RPMI7951 (cell line): ENCODE measurements at places on chromosomes 7 and 10.

DNA sequence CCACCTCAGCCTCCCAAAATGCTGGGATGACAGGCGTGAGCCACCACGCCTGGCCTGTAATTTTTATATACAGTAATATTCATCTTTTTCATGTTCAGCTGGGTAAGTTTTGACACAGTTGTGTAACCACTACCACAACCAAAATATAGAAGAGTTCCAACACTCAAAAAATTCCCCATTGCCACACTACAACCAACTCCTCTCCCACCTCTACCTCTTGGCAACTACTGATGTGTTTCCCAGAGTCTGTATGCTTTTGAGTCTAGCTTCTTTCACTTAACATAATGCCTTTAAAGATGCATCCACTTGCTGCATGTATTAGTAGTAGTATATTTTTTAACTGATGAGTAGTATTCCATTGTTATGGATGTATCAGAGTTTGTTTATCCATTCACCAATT is 90.7 kb downstream of the SRPK2 start:
- DNase-seq: no peak

GRCh38 chr7:17622451-17622850 is 317.8 kb downstream of the SNX13 start:
- DNase-seq: no peak

DNA sequence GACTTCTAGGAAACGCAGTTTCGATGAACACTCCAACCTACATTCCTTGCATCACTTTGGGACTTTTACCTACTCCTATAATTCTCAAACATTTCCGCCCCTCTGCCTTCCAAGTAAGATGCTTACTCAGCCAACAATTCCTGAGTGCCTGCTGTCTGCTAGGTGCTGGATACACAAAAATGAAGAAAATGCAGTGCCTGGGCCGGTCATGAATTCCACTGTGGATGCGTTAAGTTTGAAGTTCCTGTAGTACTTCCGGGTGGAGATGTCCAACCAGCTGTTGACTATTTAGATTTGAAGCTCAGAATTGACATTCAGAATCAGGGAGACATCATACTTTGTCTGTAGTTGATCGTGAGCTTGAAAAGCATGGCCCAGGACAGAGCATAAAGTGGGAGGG is 89.2 kb downstream of the LYZL1 start:
- no peak for DNase-seq

DNA sequence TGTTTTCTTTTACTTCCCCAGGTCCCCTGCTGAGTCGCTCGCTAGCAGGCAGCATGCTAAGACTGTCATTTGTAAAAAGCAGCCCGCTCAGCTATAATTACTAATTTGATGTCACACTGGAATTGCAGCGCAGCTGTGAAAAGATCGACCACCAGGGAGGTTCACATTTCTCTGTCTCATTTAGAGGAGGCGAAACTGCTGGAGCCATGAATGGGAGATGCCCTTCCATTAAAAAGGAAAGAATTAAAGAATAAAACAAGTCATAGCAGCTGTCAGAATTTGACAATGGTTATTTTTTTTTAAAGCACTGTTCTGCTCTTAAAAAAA is 153.5 kb downstream of the PIP4K2A start:
- no peak for DNase-seq

DNA sequence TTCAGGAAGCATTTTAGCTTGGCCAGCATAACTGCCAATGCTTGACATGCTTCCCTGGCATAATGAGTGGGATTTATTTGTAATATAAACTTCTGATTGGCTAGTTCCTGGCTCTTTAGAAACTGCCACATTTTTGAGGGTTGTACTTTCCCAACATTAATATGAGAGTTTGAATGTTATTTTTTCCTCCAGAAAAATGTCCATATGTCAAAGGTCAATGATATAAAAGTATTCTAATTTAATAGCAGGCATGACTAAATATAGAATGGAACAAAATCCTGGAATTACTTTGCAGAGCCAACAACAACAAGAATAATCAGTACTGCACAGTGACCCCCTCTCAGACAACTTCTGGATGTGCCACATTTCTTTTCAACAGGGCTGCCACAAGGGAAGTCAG is 352.6 kb downstream of the PRPF18 start:
- DNase-seq: no peak

- no peak for DNase-seq
These were observed 7.7 kb downstream of the KAZALD1 start for GRCh38 chr10:101069441-101069840.

- no peak for DNase-seq
These were observed 176.2 kb downstream of the WDR11 start for GRCh38 chr10:121027371-121027770.

- peak; percentile 87 for DNase-seq
These were observed 91.1 kb downstream of the CXCL12 start for GRCh38 chr10:44293842-44294241.

GRCh38 chr7:155856656-155857055 is 44.4 kb upstream of the SHH start:
- DNase-seq: no peak

DNA sequence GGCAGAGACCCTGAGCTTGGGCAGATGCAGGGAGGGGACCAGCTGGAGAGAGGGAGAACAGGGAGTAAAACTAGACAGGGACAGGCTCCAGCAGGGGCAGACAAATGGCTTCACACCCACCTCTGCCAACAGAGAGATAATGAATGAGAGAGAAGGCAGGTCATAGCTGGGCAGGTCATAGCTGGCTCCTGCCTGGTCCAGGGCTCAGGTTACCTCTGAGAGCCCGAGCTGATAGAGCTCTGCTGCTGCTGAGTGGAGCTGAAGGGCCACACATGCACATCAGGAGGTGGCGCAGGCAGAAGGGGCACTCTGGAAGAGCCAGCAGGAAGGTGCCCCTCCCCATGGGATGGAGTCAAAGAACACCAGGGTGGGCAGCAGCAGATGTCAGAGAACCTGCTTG is 154.2 kb downstream of the GFRA1 start:
- DNase-seq: no peak

DNA sequence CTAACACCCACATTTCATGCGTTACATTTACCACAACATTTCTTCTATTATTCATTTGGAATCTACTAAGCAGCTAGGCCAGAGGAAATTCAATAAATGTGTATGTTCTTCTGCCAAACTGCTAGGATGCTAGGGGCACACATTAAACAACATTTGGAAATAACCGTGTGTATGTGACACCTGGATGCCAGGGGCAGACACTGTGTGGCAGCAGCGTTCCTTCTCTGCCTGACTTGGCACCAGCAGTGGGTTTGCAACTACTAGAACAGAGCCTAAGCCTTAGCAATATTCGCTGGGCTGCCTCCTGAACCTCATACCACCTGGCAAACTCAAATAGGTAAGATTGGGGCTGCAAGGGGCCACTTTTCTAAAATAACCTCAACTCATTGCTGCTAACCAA is 182.1 kb downstream of the CHCHD3 start:
- no peak for DNase-seq

DNA sequence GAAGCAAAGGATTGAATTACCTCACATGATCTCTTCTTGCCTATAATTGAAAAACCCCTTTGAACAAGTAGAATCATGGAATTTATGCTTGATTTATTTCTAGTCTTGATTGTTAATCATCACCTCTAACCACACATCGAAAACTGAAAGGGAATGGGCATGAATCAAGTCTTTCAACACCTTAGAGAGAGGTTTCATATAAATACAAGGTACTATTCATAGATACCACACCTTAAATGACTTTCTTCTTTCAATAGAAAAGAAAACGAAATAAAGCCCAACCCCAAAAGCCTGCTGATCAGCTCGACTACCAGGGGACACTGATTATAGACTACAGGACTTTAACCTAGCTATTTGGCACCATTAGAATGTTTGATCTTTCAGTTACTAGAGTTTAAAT is 128.6 kb upstream of the PTPRZ1 start:
- no peak for DNase-seq

GRCh38 chr10:110775020-110775375 is 96.7 kb upstream of the PDCD4 start:
- DNase-seq: no peak

- no peak for DNase-seq
These were observed 1.2 kb downstream of the HMX2 start for GRCh38 chr10:123149162-123149567.

DNA sequence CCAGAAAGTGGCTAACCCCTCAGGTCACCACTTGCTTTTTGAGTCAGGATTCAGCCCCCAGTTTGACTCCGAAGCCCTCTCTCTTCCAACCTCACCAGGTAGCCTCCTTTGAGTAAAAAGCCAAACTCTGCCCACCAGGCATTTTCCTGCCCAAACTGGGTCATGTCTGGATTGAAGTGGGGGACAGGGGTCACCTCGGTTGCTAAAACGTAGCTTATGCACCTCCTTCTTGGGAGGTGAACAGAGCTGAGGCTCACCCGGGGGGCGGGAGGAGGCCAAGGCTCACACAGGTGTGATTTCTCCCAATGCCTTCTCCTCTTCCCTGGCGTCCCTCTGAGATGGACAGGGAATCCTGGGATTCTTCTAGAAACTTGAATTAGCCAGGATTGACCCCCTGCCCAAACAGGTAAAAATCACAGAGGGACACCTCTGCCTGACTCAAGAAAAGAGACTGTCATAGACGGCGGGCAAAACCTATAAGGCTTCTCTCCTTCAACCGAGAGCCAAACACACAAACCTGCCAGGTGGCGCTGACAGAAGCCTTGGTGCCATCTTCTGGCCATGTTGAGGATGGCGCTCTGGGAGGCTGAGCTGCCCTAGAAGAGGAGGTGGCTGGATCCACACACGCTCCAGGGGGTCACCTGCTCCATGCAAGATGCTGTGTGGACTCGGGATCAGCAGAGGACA is 51.6 kb downstream of the PRLHR start:
- DNase-seq: peak; percentile 34

DNA sequence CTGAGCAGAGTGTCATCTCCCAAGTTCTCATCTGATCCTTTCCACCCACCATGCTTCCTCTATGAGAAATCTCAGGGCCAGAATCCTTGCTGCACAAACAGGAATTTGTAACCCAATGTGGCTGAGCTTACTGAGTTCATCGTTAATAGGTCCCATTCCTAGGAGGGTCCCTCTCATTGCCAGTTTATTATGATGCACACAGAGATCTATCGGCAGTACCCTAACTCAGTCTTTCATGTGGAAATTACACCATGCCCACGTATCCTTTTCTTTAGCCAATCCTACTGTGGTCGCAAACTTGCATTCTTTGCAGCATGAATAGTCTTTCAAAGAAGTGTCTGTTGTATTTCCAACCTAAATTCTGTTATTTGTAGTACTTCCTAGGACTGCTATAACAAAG is 12.1 kb downstream of the TMEM236 start:
- DNase-seq: no peak

GRCh38 chr10:77404810-77405209 is 232.8 kb downstream of the KCNMA1 start:
- no peak for DNase-seq

GRCh38 chr10:103504181-103504783 is 10.8 kb downstream of the NEURL1 start:
- DNase-seq: peak; percentile 92

DNA sequence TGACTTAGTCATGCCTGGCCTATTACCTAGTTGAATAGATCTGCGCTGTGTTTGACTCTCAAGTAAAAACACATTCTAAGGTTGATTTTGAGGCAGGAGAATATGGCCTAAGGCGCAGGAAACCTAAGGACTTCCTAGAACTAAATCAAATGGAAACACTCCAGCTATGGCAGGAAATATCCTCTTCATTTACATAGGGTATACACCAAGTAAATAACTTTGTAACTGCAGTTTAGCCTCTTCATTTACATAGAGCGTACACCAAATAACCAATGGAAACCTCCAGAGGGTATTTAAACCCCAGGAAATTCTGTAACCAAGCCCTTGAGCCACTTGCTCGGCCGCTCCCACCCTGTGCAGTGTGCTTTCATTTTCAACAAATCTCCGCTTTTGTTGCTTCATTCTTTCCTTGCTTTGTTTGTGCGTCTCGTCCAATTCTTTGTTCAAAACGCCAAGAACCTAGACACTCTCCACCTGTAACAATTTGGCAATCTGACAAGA is 35.6 kb upstream of the XRCC2 start:
- DNase-seq: no peak

DNA sequence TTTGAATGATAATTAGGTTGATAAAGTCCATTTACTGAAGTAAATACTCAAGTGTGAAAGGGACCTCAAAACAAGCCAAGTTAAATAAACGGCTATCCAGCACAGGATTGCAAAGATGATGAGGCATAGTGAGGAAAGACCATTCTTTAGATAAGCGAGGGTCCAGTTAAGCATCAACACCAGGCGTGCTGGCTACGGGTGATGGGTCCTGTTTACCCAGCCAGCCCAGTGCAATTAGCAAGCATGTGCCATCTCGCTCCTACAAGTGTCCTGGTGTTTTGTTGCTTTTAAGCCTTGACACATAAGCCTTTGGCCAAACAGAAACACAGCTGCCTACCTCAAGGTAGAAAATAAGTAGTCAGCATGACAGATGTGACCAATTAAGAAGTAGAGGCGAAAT is 7.1 kb downstream of the NEBL start:
- no peak for DNase-seq

DNA sequence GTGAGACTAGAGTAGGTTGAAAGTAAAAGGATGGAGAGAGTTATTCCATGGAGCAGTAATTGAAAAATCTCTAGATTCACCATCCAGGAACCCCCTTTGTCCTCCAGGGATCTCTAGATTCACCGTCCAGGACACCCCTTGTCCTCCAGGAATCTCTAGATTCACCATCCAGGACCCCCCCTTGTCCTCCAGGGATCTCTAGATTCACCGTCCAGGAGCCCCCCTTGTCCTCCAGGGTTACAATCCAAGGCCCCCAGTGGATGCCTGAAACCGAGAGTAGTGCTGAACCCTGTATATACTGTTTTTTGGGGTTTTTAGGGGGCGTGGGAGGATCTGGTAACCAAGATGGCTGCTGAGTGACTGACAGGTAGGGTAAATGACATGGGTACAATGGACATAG is 38.3 kb upstream of the PPP2R2D start:
- no peak for DNase-seq

DNA sequence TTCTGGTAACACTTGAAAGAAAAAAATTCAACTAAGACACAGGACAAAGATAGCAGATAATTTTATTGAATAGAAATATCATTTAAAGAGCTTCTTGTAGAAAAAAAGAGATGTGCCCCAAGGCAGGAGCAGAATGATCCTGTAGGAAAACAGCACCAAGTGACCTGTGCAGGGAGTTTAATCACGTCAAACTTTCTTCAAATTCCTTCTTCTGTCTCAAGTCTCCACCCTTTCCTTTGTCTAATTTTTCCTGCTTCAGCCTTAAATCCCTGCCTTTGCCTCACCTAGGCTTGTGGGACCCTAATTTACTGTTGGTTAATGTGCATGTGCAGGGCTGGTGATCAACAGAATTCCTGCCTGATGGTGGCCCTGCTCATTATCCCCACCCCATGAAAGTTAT is 481.4 kb downstream of the IPMK start:
- DNase-seq: no peak

DNA sequence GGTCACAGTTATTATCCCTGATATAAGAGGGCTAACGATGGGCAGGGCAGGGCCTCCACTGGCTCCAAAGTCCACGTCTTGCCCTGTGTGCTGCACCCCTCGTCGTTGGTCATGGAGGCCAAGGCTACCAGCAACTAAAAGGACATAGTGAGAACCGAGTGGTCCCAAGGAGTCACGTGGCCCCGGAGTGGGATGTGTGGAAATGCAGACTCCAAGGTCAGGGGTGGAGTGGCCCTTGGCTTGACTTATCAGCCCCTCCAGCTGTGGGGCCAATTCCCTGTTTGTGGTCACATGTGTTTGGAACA is 30.7 kb downstream of the BTBD16 start:
- no peak for DNase-seq

- DNase-seq: no peak
These were observed 128.5 kb upstream of the STEAP1 start for GRCh38 chr7:90025771-90026170.

GRCh38 chr10:43199088-43199683 is 60.9 kb downstream of the CSGALNACT2 start:
- DNase-seq: no peak
